Mammary epithelial cell (primary cell): ENCODE measurements at places on chromosomes 13 and 19. TPM values are rescaled to one million over a fixed set of nuclear protein-coding genes. Genes with fewer than 3 reads are reported as not detected.
A peak's percentile ranks its signal among the peaks of the same experiment; 100 is the strongest.

DNA sequence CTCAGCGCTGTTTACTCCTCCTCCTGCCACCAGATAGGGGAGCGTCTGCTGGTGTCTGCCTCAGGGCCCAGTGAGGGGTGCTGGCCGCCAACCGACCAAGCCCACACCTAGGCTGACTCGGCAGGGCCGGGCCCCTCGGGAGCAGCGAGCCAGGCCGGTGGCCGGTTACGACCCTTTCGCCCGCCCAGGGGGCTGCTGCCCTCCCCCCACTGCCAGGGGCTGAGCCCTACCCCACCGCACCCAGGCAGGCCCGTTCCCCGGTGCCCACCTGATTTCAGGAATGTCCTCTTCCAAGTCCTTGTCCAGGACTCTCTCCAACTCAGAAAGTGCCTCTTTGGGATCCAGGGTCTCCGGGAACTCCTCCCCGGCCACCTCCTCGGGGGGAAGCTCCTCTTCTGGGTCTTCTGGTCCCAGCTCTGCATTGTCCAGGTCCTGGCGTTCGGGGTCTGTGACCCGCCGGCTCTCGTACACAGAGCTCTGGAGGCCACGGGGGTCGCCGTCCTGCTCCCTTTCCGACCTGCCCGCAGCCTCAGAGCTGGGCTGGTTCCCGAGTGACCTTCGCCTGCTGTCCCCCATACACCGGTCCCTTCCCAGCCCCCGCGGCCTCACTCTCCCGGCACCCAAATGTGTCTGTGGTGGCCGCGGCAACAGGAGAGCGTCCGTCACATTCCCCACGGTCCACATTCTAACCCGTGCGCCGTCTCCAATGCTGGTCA, 31.0 kb upstream of the MIER2 start:
- DNase-seq: no peak

- no peak for DNase-seq
These were observed 2.1 kb upstream of the GPC6 start for GRCh38 chr13:93224535-93224934.

DNA sequence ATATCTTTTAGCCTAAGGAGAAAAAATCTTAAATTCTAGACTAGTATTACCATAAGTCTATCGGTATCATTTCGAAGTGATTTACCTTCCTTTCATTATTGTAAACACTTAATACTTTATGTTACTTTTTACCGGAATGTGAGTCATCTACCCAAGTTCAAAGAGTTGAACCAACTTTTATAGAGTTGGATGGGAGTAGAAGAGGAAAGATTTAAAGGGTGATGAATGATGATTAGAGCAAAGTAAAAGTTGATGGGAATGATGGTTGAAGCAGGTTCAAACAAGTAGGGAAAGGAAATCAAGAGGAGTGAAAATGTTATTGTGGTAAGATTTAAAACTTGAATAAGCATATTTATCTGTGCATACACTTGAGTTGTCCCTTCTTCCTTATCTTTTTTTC, 11.3 kb upstream of the LPAR6 start:
- peak; percentile 66 for DNase-seq

Gene GPI
- 150 and 411 TPM in 2 replicates for total RNA-seq

DNA sequence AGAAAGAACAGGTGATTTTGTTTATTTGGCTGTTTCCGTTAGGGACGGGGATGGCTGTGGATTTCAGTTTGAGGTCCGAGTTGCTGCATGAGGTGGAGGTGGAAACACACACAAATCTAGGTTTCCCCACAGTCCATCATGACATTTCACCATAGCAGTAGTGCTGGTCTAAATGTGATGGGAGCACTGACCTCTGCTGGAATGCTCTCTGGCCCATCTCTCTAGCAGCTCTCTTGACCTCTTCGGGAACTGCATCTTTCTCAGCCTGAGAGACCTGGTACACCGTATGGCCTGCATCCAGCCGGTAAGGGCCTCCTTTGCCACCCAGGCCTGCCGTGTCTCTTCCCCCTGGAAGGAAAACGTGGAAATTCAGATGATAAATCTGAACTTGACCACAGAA, 154.0 kb downstream of the RGCC start:
- DNase-seq: no peak

Gene ZNF8
- 10.2 TPM for total RNA-seq

DNA sequence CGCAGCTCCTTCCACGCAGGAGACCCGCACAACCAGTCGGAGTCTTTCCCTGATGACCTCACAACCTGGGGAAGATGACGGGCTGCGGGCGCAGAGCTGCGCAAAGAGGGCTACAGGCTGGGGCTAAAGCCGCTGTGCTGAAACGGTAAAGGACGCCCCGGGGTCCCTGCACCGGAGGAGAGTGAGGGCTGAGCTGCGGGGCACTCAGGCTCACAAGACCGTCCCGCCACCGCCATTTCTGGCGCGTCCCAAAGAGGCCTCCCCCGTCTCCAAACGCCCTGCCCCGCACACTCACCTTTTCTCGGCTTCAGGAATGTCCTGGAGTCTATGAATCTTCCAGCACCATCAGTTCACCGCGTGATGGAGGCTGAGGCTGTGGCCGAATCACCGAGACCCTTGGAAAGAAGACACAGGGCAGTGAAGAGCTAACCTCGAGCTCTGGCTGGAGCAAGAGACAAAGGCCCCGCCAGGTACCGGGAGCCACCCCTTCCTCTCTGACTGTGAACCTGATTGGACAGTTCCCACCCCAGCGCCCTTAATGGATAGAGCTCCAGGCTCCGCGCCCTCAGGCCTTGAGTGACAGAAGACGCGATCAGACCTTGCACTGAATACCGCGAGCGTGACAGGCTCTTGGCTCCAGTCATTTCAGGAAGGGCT, 41.8 kb upstream of the ZNF429 start:
- peak; percentile 69 for DNase-seq

DNA sequence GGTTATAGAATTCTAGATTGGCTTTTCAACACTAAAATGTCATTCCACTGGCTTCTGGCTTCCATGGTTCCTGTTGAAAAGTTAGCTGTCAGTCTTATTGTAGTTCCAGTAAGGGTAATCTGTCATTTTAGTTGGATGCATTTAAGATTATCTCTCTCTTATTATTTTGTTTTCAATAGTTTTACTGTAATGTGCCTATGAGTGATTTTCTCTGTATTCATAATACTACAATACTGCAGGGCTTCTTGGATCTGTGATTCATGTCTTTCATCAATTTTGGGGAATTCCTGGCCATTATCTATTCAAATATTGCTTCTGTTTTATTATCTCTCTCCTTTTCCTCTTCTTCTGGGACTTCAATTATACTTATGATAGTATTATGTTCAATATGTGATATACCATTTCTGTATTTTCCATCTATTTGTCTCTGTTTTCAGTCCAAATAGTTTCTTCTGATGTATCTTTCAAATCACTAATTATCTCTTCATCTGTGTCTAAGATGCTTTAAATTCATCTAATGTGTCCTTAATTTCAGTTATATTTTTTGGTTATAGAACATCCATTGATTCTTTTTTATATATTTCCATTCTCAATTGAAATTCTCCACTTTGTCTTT, 101.5 kb downstream of the KCTD15 start:
- no peak for DNase-seq

DNA sequence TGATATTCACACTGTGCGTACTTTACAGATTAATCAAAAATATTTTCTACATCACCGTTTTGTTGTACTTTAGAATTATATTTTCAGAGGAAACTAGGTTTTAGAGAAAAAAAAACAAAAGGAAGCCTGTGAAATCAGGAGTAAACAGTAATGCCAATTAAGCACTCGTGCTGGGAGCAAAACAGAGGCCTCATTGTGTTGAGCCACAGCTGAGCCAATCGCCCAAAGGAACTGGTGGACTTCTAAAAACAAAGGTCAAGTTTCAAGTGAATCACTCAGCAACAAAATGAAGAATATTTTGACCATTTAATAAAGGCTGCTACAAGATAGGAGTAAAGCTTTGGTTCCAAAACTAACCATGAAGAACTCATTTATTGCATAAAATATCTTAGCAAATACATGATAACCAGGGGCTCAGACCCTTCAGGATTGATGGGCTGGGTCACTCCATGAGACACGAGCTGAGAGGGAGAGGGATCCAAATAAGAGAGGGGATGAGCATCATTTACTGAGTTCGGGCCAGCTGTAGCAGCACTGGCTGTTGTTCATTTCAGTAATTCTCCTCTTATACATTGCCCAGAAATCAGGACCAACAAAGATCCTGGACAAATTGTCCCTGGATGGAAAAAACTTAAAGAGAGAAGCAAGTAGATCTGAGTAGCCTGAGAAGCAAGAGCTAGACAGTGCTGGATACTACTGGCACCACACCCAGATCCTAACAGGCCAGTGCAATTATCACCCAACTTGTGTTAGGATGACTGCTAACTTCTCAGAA, 8.3 kb upstream of the NALCN start:
- DNase-seq: peak; percentile 61

- DNase-seq: no peak
These were observed 50.7 kb downstream of the UGGT2 start for GRCh38 chr13:96002322-96003131.
